ENCODE measurements at places on chromosomes 2 and 18. TPM values are rescaled to one million over a fixed set of nuclear protein-coding genes. Genes with fewer than 3 reads are reported as not detected.

DES gene
- not detected for total RNA-seq

CELF4 gene
- 4.6 TPM for total RNA-seq

CRYBA2 gene
- total RNA-seq = 30.1 TPM

GRCh38 chr18:24678626-24679025 is 218.2 kb downstream of the HRH4 start:
- H3K27me3 ChIP-seq = peaks cover under 1% of the 10 kb centered on the region
- H3K36me3 ChIP-seq = no peaks in the 10 kb centered on the region
- H3K27ac ChIP-seq = no peak overlapping the region
- no peak for DNase-seq
- no peak overlapping the region for H3K4me3 ChIP-seq

DNA sequence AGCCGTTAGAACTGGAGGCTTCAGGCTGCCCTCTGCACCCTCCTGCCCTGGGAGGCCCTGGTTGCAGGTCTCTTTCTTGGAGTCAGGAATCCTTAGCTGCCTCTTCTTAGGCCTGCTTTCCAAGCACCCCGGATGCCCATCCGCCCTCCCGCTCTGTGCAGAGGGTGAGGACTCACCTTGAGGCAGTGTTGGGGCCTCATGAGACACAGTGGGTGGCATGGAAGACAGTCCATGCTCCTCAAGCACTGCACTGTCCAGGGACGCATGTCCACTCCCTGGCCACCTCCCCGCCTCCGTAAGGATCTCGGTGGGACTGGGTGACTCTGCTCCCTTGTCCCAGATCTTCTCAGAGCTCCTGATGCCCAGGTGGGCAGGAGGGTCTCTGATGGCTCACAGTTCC is 5.7 kb upstream of the TRAF3IP1 start:
- H3K4me3 ChIP-seq = no peak overlapping the region
- peaks cover 3% of the 10 kb centered on the region for H3K27me3 ChIP-seq
- H3K27ac ChIP-seq = no peak overlapping the region
- no peak for DNase-seq
- peaks cover 2% of the 10 kb centered on the region for H3K4me1 ChIP-seq

GRCh38 chr2:28359222-28360057 is 33.2 kb upstream of the FOSL2 start:
- H3K27me3 ChIP-seq = peaks cover 18% of the 10 kb centered on the region
- H3K27ac ChIP-seq = peak overlapping the region; percentile 80
- peaks cover 7% of the 10 kb centered on the region for H3K4me1 ChIP-seq
- no peaks in the 10 kb centered on the region for H3K36me3 ChIP-seq

GRCh38 chr2:125471963-125472362 is 1184.0 kb upstream of the GYPC start:
- peaks cover 3% of the 10 kb centered on the region for H3K36me3 ChIP-seq
- DNase-seq = peak; percentile 54
- no peak overlapping the region for H3K27ac ChIP-seq
- H3K4me3 ChIP-seq = no peak overlapping the region
- peaks cover 4% of the 10 kb centered on the region for H3K4me1 ChIP-seq
- H3K27me3 ChIP-seq = no peaks in the 10 kb centered on the region

DNA sequence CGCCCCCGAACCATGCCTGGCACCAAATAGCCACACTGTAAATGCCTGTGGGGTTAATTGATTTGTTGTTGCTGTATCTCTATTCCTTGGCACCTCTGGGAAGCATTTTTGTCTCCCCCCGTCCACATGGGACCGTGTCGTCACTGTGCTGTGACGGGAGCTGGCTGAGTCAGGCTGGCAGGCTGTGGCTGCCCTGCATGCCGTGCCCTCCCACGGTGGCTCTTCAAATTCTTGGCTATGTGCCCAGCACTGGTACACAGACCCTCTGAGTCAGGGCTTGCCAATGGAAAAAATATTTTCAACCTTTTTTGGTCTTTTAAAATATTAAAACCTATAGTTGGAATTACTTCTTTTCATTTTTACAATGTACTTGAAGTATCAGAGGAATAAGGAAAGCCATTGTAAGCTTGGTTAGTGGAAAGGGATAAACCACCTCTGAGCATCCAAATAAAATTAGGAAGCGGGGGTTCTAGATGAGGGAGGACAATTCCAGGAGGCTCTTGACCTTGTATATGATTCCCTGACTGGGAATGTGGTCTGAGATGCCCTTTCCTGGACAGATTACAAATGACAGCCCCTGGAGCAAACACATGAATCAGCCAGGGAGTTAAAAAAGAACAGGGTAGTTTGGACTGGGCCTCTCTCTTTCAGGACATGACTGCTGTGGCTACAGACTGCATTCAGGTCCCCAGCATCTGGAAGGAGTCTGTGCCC is 59.4 kb downstream of the DGKD start:
- H3K27ac ChIP-seq = peak overlapping the region; percentile 19
- no peaks in the 10 kb centered on the region for H3K27me3 ChIP-seq
- no peak overlapping the region for H3K4me3 ChIP-seq

GRCh38 chr2:160417745-160418397 is 75.7 kb downstream of the RBMS1 start:
- peaks cover 2% of the 10 kb centered on the region for H3K4me1 ChIP-seq
- no peak for DNase-seq
- no peak overlapping the region for H3K27ac ChIP-seq
- no peaks in the 10 kb centered on the region for H3K27me3 ChIP-seq
- peaks cover 2% of the 10 kb centered on the region for H3K36me3 ChIP-seq
- H3K4me3 ChIP-seq = no peak overlapping the region

DNA sequence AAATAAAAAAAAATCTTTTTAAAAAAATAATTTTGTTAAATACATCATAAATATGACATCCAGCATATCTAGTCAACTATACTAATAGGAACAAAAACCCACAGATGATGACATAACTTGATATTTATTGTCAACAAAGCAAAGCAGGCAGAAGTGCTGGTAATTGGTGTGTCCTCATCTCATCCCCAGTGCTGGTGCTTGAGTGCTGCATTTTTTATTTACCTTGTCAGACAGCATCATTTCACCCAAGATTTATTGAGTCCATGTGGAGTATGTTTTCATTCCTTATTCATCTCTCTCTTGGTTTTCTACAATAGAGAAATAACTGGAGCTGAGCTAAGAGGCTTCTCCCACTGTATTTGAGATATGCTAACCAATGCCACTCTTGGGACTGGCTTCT is 191.6 kb upstream of the SLC14A2 start:
- H3K4me3 ChIP-seq = no peak overlapping the region
- H3K27ac ChIP-seq = no peak overlapping the region
- no peak for DNase-seq
- peaks cover 4% of the 10 kb centered on the region for H3K27me3 ChIP-seq
- H3K36me3 ChIP-seq = no peaks in the 10 kb centered on the region
- no peaks in the 10 kb centered on the region for H3K4me1 ChIP-seq

DNA sequence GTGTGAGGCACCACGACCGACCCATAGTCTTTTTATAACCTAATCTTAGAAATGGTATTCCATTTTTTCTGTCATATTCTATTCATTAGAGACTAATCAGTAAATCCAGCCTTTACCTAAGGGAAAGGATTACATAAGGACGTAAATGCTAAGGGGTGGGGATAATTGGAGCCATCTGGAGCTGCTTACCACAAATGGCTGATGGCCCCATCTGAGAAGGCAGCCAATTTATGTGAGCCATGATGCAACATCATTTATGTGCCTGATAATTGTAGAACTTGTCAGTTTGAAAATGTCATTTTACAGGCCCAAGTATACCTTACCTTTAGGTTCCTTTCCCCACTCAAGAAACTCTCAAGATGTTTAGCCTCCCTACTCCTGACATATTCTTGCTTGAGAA is 44.0 kb downstream of the ARHGEF33 start:
- H3K4me1 ChIP-seq = no peaks in the 10 kb centered on the region
- DNase-seq = no peak
- no peaks in the 10 kb centered on the region for H3K27me3 ChIP-seq
- no peak overlapping the region for H3K27ac ChIP-seq

- H3K36me3 ChIP-seq = no peaks in the 10 kb centered on the region
- peaks cover 7% of the 10 kb centered on the region for H3K27me3 ChIP-seq
- H3K4me3 ChIP-seq = no peak overlapping the region
- no peak overlapping the region for H3K27ac ChIP-seq
Observed at GRCh38 chr2:222708274-222708710, 36.8 kb downstream of the MOGAT1 start.

DNA sequence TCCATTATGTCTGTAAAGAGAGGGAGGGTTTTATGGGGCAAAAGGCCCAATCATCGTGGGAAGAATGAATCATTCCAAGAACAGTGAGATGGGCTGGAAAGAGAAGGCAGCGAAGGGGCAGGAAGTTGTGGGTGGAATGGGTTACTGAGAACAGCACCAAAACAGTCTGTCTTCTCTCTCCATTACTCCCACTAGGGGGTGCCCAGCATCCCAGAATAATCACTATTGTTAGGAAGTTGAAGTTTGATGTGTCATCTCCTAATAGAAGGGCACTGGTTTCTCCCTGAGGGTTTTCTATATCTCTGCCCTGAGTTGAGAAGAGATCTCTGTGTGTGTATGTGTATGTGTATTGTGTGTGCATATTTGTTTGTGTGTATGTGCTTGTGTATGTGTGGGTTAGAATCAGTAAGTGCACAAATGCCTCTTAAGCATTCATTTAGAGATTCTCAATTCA is 76.6 kb upstream of the MAP4K3 start:
- no peak overlapping the region for H3K4me3 ChIP-seq
- no peaks in the 10 kb centered on the region for H3K36me3 ChIP-seq
- peaks cover 14% of the 10 kb centered on the region for H3K27me3 ChIP-seq
- H3K27ac ChIP-seq = no peak overlapping the region
- DNase-seq = no peak

DNA sequence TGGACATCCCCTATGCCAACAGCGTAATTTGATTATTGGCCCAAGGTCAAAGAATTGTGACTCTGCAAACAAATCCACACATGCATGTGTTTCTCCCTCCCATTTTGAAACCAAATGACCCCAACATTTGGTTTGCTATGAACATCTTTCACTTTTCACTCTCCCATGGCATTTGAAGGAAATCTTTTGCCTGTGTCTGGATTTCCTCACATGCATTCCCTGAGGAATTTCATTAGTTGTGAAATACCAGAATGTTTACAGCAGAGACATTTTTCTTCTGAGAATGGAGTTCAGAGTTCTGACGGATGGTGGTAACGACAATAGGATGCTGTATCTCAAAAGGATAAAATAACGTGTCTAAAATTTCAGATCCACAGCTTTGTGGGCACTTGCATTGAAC is 60.3 kb upstream of the LMAN1 start:
- no peaks in the 10 kb centered on the region for H3K36me3 ChIP-seq
- peaks cover 38% of the 10 kb centered on the region for H3K27me3 ChIP-seq
- DNase-seq = no peak
- no peak overlapping the region for H3K27ac ChIP-seq
- H3K4me1 ChIP-seq = peaks cover 9% of the 10 kb centered on the region

- H3K27ac ChIP-seq = no peak overlapping the region
- DNase-seq = no peak
- no peak overlapping the region for H3K4me3 ChIP-seq
- H3K36me3 ChIP-seq = no peaks in the 10 kb centered on the region
- H3K27me3 ChIP-seq = no peaks in the 10 kb centered on the region
- peaks cover 4% of the 10 kb centered on the region for H3K4me1 ChIP-seq
Observed at GRCh38 chr18:9818423-9818734, 67.4 kb upstream of the TXNDC2 start.

DNA sequence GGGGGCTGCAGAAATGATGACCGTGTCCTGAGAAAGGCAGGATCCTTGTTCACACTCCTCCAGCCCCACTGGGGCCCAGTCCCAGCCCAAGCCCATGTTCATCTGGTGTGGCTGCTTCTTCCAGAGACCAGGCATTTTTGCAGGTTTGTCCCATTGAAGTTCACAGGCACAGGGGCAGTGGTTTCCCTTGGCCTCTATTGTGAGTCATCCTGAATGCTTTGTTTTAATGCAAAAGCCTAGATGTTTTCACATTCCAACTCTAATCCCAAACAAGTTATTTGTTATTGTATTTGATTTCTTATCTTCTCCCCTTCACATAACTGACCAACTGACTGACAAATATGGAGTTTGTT is 426.4 kb upstream of the ID2 start:
- peaks cover 19% of the 10 kb centered on the region for H3K4me1 ChIP-seq
- H3K27me3 ChIP-seq = peaks cover 20% of the 10 kb centered on the region
- peaks cover 3% of the 10 kb centered on the region for H3K36me3 ChIP-seq
- H3K4me3 ChIP-seq = no peak overlapping the region
- no peak overlapping the region for H3K27ac ChIP-seq
- DNase-seq = no peak

GRCh38 chr2:27721335-27721734 is 50.2 kb upstream of the MRPL33 start:
- H3K4me3 ChIP-seq = no peak overlapping the region
- no peaks in the 10 kb centered on the region for H3K36me3 ChIP-seq
- no peak overlapping the region for H3K27ac ChIP-seq

DNA sequence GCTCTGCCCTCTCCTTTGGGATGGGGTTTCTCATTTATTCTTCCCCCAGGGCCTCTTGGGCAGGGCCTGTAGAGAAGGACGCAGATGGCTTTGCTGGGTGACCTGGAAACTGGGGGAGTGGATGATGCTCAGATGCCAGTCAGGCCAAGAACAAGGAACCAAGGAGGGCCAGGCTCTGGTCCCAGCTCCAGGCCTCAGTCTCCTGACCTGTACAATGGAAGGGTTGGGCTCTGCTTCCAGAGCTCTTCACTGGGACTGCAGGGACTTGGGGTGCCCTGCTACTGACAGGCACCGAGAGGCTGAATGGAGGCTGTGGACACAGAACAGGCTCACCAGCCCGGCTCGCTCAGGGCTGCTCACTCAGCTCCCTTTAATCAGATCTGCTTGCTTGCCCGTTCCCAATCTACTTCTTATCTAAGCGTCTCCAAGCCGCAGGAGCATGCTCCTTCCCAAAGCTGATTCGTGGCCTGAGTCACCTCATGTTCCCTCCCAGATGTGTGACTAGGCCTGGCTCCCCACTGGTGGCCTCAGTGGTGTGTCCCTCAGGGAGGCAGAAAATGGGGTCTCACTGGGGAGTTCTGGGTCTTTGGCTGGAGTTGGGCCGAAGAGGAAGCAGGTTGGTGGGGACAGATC is 82.6 kb upstream of the ODC1 start:
- no peak overlapping the region for H3K4me3 ChIP-seq
- H3K27me3 ChIP-seq = peaks cover 3% of the 10 kb centered on the region
- no peak for DNase-seq
- H3K36me3 ChIP-seq = no peaks in the 10 kb centered on the region

GRCh38 chr2:118849226-118850167 is 2.0 kb upstream of the EN1 start:
- no peak for DNase-seq
- peaks cover 17% of the 10 kb centered on the region for H3K4me1 ChIP-seq
- H3K27me3 ChIP-seq = peaks cover 90% of the 10 kb centered on the region
- H3K27ac ChIP-seq = peak overlapping the region; percentile 48
- no peak overlapping the region for H3K4me3 ChIP-seq
- no peaks in the 10 kb centered on the region for H3K36me3 ChIP-seq

All from progenitor cell of endocrine pancreas (in vitro differentiated cells).